Stimulated activated CD8-positive, alpha-beta memory T cell treated with anti-CD3 and anti-CD28 coated beads, Interleukin-2, amount 100 ng/mL, for 1 hour (primary cell): ENCODE measurements at places on chromosomes 16 and 17.

DNA sequence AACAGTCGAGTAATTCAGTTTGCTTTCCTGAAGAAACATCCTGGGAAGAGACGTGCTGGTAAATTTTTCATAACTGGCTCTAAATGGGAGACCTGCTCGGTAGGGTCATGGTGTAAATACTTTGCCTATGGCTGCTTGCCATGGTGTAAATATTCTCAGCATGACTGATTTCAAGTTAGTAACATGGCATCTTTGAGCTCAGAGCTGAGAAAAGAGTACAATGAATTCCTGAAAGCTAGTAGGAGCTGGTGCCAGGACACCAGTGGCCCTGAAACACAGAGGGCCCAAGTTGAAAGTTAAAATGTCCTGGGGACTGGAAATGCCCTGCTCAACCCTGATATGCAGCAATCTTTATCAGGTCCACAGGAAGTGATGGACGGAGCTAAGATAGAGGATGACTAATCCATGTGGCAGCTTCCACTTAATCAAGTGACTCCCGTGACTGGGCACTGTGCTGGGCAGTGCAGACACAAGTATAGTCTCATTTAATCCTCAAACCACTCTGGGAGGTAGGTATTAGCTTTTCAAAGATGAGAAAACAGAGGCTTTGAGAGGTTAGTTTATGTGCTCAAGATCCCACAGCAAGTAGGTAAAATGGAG, 130.1 kb upstream of the ADAMTS18 start:
- no peak for DNase-seq

DNA sequence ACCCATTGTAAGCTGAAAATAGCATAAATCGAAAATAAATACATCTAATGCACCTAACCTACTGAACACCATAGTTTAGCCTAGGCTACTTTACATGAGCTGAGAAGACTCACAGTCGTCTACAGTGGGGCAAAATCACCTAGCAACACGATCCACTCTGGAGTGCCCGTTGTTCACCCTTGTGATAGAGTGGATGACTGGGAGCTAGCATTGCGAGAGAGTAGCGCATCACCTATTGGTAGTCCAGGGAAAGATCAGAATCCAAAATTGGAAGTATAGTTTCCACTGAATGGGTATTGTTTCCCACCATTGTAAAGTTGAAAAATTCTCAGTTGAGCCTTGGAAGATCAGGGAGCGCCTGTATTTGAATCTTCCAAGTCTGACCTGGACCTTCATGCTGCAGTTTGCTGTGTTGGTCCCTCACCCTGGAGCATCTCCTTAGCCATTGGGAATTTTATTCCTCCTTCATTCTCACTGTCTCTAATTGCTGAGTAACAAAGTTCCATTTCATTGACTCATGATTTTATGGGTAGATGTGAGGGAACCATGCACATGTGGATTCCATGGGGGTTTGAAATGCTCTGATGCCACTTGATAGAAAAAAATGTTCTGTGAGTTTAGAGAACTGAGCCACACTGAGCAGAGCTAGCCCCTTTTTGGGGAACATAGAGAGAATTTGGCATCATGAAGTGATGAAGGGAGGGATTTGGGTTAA, 19.6 kb downstream of the AKAP1 start:
- DNase-seq: no peak

- DNase-seq: no peak
These were observed 6.6 kb upstream of the BMERB1 start for GRCh38 chr16:15427648-15428239.

DNA sequence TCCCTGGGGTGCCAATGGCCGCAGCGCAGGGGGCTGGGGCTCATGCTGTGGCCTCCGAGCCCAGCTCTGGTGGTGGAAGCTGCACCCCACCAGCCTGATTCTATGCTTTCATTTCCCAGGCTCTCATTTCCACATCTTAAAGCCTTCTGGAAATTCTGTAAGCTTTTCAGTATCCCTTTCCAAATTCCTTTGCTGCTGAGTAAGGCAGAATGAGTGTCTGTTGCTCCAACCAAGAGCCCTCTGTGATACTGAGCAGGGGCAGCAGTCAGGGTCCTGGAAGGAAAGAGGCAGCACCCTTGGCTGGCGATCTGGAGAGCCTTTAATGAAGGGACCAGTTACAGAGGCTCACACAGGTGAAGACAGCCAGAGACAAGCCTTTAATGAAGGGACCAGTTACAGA, 79.5 kb upstream of the FOXF1 start:
- DNase-seq: no peak

- DNase-seq: no peak
These were observed 3.5 kb downstream of the CSNK1D start for GRCh38 chr17:82269882-82270500.

DNA sequence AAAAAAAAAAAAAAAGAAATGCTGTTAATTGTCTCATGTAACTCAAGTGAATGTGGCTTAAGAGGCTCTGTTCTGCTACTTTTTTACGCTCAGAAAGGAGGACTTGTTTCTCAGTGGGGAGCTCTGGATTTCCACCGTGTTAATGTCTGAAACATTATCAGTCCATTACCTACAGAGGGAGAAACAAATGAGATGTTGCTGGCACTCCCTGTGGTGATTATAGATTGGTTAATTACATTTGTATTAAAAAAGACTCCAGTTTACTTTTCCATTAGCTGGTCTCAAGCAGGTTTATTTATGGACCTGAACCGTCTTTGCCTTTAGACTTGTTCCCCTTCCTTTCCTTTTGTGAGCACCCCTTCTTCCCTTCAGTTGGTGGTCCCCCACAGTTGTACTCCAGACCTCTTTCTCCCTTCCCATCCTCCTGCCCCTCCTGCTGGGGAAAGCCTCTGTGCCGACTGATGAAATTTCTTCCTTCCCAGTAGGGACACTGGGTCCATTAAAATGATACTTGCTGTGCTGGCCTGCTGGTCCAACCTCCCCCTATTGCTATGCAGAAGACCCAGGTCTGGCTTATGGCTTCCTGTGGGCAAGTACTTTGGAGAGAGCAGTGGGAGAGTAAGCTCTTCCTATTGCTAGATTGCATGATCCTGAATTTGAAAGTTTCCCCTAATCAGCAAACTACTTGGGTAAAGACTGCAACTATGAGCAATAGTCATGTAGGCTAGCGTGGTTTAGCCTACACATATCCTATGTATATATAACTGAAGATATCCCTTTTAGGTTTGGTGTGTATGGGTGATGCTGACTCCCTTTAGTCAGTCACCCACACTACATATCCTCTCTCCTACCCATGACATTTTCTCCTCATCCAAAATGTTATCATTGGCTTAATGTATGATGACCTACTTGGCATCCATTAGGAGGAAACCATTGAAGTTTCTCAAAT, 8.1 kb downstream of the CDC6 start:
- DNase-seq: no peak

DNA sequence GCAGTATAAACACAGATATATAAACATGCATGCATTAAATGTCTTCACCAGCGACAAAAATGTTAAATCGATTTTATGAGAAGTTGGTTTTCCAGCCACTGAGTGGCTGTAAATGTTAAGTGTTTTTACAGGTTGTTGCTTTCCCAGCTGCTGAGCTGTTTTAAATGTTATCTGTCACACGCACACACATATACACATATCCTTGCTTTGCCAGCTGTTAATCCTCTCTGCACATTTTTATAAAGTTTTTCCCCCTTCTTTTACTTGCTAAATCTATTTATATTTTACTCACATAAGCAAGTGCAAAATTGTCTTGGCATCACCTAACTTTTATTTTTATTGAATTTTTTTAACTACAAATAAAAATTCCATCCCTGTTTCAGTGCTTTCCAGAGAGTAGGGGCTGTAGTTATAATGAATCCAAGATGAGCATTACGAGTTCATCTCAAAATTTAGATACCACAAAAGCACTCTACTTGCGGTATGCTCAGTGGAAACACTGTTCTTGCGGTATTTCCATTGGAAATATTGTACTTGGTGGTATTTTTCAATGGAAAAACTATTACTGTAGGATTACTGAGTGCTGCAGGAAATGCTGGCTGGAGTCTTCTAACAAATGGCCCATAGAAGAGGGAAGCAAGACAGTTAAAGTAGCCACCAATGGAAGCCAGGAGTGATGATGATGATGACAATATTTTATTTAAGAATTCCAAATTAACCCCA, 124.9 kb upstream of the KCNJ16 start:
- no peak for DNase-seq

- no peak for DNase-seq
These were observed 82.0 kb downstream of the TTC19 start for GRCh38 chr17:16081507-16082087.
